ENCODE measurements at places on chromosomes 12 and 14. TPM values are rescaled to one million over a fixed set of nuclear protein-coding genes. Genes with fewer than 3 reads are reported as not detected.

DNA sequence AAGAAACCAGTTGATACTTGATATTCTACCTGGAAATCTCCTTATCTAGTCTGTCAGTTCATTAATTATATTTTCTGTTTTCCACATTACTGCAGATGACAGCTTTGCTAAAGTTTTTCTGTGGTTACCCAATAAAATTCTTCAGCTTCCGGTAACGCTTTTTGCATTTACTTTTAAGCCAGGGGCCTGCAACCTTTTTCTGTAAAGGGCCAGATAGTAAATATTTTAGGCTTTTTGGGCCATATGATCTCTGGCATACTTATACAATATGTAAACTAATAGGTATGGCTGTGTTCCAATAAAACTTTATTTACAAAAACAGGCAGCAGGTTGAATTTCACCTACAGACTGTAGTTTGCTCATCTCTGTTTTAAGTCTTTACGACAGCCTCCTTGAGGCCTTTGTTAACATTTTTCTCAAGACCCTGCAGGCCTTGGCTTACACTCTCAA lies 48.3 kb downstream of the SPATS2 start:
- 0 out of 2 replicates have a peak, but pooled peaks cover 1% of the 10 kb centered on the region for H3K27me3 ChIP-seq
- peaks cover 55% of the 10 kb centered on the region for H3K4me1 ChIP-seq
- no peak for DNase-seq
- H3K4me3 ChIP-seq: no peak overlapping the region
- peaks cover 6% of the 10 kb centered on the region for H3K36me3 ChIP-seq

TRPV4 gene
- total RNA-seq: 2.0 TPM

SIX6 gene
- total RNA-seq: not detected

GRCh38 chr12:56425193-56425592 lies 24.0 kb downstream of the TIMELESS start:
- H3K36me3 ChIP-seq: peaks cover 8% of the 10 kb centered on the region
- no peaks in the 10 kb centered on the region for H3K4me1 ChIP-seq
- H3K4me3 ChIP-seq: no peak overlapping the region
- peaks cover 2% of the 10 kb centered on the region for H3K27me3 ChIP-seq

FGD4 gene
- 1.9 TPM for total RNA-seq

CHMP4A gene
- total RNA-seq: 40.9 TPM

GRCh38 chr14:64125270-64125669 lies 168.9 kb downstream of the ESR2 start:
- DNase-seq: no peak
- H3K36me3 ChIP-seq: no peaks in the 10 kb centered on the region
- no peaks in the 10 kb centered on the region for H3K27me3 ChIP-seq
- no peak overlapping the region for H3K4me3 ChIP-seq
- no peaks in the 10 kb centered on the region for H3K4me1 ChIP-seq

SYT10 gene
- total RNA-seq: not detected

- H3K4me3 ChIP-seq: no peak overlapping the region
- H3K4me1 ChIP-seq: peaks cover 55% of the 10 kb centered on the region
- H3K27me3 ChIP-seq: peaks cover 2% of the 10 kb centered on the region
- peaks cover 5% of the 10 kb centered on the region for H3K36me3 ChIP-seq
- H3K27ac ChIP-seq: no peak overlapping the region
- no peak for DNase-seq
These were observed 280.3 kb downstream of the KSR2 start for GRCh38 chr12:117688446-117688845.

NAV3 gene
- total RNA-seq: 85.8 TPM

DNA sequence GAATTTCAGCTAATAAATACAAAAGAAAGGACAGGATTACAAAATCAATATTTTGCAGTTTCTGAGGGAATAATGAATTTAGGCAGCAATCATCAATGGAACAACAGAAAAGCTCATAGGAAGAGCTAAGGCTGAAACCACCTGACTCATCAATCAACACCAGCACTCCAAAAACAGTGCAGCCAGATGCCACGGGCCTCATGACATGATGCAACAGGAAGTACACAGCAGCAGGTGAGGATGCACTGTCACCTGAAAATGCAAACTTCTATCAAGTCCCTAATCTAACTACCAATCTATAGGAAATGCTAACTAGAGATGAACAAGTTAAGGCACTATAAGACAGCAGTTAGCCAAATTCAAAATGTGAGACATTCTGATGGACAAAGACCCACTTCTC lies 21.7 kb downstream of the GNS start:
- peaks cover 47% of the 10 kb centered on the region for H3K36me3 ChIP-seq
- no peaks in the 10 kb centered on the region for H3K27me3 ChIP-seq
- peaks cover 40% of the 10 kb centered on the region for H3K4me1 ChIP-seq
- H3K4me3 ChIP-seq: no peak overlapping the region
- no peak for DNase-seq

DNA sequence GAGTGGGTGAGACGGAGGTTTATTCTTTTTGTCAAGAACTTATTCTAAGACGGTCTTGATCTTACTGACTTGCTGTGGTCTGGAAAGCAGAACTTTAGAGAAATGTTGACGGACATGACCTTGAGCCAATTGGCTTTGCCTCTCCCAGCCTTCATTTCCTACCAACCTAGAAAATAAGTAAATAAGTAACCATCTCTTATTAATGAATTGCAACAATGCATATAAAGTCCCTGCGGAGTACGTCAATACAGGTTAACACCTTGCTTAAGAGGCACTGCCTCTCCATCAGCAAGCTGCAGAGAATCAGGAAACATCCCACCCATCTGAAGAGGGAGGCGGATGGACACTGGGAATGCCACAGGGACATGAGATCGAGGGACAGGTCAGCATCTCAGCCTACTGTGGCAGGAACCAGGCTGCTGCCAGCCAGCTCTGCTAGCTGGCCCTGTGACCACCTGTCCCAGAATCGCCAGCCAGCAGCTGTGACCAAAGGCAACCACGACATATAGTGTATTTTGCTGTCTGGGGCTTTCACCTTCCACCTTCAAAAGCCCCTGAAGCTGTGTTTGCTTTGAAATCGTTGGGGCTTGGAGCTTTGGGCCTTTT lies 208.3 kb downstream of the BCL11B start:
- H3K4me3 ChIP-seq: no peak overlapping the region
- DNase-seq: no peak
- H3K36me3 ChIP-seq: no peaks in the 10 kb centered on the region

DNA sequence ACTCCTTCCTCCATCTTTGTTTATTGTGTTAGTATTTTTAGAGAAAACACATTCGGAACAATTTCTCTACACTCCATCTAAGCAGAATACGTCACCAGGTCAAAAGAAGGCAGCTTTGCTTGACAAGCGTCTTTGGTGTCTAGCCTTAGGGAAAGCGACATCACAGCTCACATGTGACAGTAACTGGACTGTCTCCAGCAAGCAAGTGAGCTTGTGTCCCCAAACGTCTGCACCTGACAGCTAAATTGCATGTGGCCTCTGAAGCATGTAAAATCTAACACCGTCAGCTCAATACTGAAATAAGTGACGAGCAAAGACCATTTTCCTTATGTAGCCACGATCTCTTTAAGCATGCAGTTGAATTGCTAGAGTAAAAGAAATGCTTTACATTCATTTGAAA lies 509.8 kb downstream of the GLT1D1 start:
- no peak for DNase-seq
- no peaks in the 10 kb centered on the region for H3K4me1 ChIP-seq
- H3K27ac ChIP-seq: no peak overlapping the region
- H3K4me3 ChIP-seq: no peak overlapping the region

GRCh38 chr12:122547330-122547729 lies 20.3 kb downstream of the KNTC1 start:
- no peak overlapping the region for H3K4me3 ChIP-seq
- no peak overlapping the region for H3K27ac ChIP-seq
- H3K4me1 ChIP-seq: no peaks in the 10 kb centered on the region

DNA sequence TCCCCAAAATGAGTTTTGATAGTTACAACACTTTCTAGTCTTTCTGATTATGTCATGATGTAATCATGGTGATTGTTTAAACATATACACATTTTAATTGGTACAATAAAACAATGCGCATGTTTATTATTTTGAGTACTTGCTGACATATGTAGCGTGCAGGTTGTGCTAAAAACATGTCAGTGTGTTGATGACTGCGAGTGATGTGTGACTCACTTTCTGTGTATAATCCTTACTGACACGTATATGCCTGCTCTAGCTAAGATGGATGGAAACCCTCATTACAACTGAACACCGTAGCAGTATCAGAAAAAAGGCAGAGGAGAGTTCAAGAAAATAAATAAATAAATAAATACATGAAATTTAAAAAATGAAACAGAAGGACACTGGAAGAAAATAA lies 1552.4 kb upstream of the FLRT2 start:
- no peaks in the 10 kb centered on the region for H3K36me3 ChIP-seq
- H3K4me3 ChIP-seq: no peak overlapping the region
- no peak for DNase-seq
- H3K27me3 ChIP-seq: no peaks in the 10 kb centered on the region

DLGAP5 gene
- 21.8 TPM for total RNA-seq

DLK1 gene
- total RNA-seq: not detected

DNA sequence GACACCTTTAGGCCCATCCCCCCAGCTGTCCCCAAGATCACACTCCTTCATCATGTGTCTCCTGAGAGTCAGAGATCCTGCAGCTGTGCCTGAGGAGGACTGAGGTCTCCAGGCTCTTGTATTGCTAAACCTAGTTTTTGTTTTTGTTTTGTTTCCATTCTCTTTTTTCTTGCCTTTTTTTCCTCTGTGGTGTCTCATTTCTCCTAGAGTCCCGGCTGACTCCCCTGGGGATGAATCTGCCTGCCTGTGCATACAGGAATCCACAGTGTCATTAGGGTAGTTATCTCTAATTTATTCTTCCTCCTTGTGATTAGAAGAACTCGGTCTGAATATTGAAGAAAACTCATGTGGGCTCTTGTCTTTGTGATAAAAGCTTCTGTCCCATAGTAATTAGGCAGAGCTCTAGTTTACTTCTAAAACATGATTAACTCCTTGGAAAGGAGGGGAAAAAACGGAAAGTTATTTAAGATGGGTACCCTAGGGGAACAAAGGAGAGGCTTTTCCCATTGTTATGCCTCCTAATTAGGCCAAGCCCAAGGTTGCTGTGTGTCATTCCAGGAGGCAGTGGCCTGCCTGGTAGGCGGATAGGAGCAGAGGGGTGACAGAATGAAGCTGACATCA lies 343.2 kb downstream of the ZFP36L1 start:
- H3K36me3 ChIP-seq: peaks cover 3% of the 10 kb centered on the region
- no peak overlapping the region for H3K27ac ChIP-seq
- no peak for DNase-seq
- no peaks in the 10 kb centered on the region for H3K27me3 ChIP-seq
- H3K4me1 ChIP-seq: peaks cover 34% of the 10 kb centered on the region

KLHL33 gene
- total RNA-seq: 0.08 TPM

DNA sequence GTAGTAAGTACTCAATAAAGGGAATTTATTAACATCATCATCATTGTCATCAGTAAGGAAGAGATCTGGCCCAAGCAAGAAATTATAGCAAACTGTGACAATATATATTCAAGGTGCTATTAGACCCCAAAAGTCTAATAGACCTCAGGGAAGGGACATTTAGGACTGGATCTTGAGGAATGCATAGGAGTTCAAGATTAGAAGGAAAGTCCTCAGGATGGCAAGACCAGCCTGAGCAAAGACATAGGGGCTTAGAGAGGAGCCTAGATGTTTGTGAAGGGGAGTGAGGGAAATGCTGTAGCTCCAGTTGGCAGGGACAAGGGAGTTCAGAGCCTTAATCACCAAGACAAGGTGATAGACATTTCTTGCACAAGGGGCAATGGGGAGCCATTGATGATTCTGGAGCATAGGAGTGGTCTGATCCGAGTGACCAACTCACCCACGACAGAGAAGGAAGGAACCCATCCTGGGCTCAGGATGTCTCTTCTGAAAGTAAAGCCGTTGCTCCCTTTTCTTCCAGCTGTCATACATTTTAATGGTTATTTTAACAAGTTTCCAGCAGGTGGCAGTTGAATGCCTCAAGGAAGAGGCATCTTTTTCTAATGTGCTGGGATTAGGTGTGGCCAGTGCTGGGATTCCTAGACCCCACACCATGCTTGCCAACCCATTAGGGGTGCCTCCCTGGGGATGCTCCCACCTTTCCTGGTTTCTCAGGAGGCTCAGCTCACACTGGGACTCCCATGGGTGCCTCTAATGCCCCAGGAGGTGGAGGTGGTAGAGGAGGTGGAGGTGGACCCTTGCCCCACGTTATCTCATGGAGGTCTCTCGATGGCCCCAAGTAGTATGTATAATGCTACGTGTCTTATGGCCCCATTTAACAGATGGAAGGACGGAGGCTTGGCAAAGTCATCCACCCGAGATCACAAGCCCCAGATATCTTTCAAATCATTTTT lies 37.8 kb downstream of the PHETA1 start:
- no peak overlapping the region for H3K4me3 ChIP-seq
- no peak overlapping the region for H3K27ac ChIP-seq
- DNase-seq: peak; percentile 59
- H3K36me3 ChIP-seq: no peaks in the 10 kb centered on the region
- H3K27me3 ChIP-seq: peaks cover 12% of the 10 kb centered on the region
